DMS79 treated with DMSO at 0.1 percent for 48 hours (cell line): ENCODE measurements at places on chromosomes 3 and 15.

DNA sequence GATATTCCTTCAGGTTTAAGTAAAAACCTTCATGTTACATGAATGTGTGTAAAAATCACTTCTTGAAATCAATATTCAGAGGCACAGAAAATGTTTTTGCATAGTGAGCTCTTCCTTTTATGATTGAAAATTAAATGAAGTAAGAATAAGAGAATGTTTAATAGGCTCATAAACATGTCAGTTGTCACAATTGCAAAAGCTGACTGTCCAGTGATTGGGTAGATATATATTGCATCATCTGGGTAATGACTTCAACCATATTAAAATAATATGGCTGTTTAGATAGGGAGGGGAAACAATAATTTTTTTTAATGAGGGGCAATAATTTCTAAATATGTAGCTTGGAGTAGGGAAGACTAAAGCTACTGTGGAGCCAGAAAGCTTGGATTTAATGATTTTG lies 529.8 kb upstream of the GOLIM4 start:
- DNase-seq = no peak

DNA sequence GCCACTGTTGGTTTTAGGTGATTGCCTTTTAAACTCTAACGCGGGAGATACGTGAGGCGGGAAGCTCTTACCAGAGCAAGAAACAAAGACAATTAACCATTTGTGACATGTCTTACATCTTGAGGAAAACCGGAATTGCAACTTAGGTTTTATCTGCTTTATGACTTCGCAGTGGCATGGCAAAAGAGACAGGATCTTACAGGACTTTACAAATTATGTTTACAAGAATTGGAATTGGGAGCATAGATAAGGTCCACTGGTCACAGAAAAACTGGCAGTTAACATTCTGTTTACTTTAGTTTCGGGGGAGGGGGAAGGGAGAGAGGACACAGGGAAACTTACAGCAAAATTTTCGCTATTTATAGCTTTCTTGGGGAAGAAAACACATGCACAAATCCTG lies 1119.6 kb downstream of the ZPLD1 start:
- DNase-seq = no peak

DNA sequence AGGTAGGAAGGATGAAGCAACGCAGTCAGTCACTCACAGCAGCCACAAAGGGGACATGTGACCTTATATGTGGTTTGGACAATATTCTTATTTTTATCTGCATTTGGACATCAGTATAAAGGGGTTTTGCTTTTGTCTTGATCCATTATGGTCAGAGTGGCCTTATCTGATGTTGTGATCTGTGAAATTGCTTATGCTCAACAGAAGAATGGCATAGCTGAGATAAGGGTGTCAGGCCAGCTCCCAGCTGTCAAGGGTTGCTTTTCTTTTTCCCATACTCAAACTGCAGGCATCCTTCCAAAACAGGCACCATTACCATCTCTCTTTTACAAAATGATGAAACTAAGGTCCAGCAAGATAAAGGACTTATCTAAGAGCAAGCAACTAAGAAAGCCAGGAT lies 28.1 kb downstream of the DCLK3 start:
- DNase-seq = no peak

DNA sequence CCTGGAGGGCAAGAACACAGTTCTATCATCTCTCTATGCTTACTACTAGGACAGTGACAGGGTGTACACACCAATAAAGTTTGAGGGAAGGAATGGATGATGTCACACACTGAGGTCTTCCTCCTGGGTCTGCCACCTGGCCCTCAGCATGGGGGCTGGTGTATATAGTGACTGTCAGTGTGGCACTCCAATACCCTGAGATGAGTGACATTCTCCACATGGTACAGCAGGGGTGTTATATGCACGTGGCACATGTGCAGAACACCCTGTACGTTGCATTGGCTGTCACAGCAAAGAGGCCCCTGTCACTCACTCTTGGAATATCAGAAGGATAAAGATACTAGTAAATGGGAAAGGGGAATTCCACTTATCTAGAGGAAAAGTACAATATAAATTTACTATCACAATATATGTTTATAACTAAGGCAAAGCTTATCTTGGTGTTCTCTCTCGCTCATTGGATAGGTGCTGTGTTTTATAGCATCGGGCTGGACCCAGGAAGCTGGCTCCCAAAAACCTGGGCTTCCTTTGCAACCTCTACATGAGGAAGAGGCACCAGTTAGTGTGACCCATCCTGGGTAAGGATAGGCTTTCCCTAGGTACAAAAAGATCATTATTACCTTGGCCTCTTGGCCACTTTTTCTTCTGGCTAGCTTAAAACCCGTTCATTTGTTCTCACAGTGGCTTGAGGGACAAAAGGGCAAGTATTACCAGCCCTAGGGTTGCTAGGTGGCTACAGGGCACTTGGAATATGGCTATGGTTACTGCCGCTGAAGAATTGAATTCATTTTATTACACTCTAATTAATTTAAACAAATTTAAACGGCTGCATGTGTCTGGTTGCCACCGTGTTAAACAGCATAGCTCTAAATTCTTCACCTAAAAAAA lies 54.8 kb upstream of the HES1 start:
- no peak for DNase-seq

DNA sequence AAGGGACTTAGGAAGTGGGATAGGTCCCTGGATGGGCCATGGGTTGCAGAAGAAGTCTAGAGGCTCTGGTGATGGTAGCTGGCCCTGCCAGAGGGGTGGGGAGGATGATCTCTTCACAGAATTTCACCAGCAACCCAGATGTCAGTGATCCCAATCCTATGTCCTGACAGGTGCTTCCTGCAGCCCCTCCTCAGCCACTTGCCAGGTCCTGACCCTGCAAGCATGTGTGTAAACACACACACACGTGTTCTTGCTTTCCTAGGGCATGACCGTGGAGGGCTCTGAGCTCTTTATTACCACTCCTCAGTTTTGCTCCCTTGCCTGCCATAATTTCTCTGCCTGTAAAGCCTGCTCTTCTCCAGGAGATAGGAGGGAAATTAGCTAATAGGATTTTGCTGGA lies 12.5 kb downstream of the TEX264 start:
- no peak for DNase-seq

DNA sequence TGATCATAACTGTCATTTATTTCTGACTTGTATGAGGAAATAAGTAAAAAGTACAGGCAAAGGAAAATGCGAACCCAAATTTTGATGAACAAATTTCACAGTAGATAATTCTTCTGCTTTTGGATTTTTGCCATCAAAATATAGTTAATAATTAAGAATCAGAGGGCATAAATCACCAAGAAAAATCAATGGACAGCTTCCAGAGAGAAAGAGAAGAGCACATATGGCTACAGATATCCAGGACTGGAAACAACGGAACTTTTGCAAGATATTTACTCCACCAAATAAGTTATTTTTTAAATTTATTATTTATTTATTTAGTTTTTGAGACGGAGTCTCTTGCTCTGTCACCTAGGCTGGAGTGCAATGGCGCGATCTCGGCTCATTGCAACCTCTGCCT lies 35.1 kb upstream of the NANOGP8 start:
- DNase-seq = no peak

DNA sequence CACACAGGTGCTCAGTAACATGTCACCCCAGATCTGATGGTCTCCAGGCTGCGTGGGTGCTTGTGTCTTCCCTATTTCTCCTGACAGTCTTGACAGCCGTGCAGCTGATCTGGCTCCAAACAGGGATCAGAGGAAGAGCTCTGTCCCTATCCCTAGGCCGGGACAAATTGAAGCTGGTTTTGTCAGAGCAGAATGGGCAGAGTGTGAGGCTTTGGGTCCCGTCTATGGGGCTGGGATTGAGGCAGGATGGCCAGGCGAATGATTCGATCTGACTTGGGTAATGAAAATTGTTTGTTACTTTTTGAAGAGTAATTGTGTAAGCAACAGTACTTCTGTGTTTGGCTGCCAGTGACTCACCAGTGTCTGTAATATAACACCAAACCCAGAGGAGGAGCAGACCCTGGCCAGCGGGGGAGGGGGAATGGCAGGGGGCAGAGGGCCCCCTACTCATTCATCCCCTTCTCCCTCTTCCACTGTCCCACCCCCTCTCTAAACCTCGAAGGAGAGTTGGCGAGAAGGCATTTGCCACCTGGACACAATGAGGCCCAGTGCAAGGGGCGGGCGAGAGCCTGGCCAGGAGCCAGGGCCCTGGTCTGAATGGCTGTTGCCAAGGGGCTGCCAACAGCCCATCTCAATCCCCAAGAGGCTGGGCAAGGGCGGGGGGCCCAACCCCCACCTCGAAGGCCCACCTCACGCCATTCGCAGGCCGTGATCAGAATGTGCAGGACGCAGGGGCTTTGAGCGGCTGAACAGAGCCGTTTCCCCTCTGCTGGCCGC lies 4.9 kb upstream of the MAGEF1 start:
- peak; percentile 82 for DNase-seq

DNA sequence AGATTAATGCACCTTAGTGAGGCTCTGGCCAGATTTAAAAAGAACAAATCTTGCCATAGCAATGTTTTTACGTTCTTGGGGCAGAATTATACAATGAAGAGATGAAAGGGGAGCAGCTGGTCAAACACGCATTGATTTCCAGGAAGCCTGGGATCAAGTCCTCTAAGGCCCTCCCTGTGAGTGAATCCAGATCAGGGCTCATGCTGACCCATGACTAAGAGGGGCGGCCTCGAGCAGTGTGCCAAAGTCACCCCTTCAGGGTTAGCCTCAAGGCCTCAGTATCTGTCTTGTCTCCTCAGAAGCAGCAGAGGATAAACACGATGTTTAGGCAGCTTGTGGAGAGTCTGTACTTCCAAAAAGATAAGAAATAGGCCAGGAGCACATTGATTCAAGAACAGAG lies 9.3 kb upstream of the RBP1 start:
- no peak for DNase-seq

DNA sequence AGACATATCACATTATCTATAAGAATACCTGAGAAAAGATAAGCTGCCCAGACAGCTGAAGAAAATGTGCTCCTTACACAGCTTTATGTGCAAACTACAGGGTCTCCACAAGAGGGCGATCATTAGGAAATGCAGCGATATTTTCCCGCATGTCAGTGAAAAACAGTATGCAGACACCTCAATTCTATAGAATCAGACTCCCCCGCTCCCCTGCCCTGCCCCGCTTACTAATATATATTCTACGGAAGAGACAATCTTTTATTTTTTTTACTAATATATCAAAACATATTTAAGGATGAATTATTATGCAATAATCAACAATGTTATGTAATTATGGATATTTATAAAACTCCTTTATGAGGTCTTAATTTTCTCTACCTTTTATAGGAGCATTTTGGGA lies 681.3 kb downstream of the ROBO1 start:
- no peak for DNase-seq

DNA sequence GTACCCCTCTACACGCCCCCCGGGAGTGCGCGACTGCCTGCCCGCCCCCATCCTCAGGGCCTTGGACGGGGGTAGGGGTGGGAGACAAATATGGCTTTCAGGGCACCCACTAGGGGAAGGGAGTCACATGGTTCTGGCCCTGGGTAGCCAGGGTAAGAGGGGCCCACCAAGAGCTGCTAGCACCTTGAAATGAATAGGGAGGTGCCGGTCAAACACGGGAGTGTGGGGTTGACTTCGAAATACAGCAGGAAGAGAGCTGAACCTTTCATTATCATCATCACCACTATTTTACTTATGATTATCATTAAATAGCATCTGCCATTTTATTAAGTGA lies 489.1 kb downstream of the MAGI1 start:
- no peak for DNase-seq

GRCh38 chr3:149010504-149010951 lies 19.2 kb downstream of the GYG1 start:
- DNase-seq = no peak

GRCh38 chr15:48380198-48380597 lies 49.0 kb downstream of the DUT start:
- DNase-seq = no peak

- no peak for DNase-seq
These were observed 30.3 kb upstream of the CPOX start for GRCh38 chr3:98623572-98624280.
